Keratinocyte (primary cell): ENCODE measurements at places on chromosomes 7 and 10. TPM values are rescaled to one million over a fixed set of nuclear protein-coding genes. Genes with fewer than 3 reads are reported as not detected.

GRCh38 chr10:47039562-47039913 is 128.3 kb downstream of the PTPN20 start:
- no peaks in the 10 kb centered on the region for H3K4me1 ChIP-seq
- H3K36me3 ChIP-seq, result no peaks in the 10 kb centered on the region
- DNase-seq, result no peak
- no peak overlapping the region for H3K4me3 ChIP-seq
- H3K27ac ChIP-seq, result no peak overlapping the region
- H3K27me3 ChIP-seq, result peaks cover 14% of the 10 kb centered on the region

DNA sequence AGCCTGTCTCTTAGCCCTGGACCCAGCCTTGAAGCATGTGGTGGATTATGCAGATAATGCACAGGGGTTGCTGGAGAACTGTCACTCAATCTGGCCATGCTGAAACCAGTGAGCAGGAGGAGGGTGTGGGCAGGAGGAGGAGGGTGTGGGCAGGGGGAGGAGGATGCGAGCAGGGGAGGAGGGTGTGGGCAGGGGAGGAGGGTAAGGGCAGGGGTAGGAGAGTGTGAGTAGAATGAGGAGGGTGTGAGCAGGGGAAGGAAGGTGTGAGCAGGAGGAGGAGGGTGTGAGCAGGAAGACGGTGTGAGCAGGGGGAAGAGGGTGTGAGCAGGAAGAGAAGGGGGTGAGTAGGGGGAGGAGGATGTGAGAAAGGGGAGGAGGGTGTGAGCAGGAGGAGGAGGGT is 18.8 kb downstream of the CAMK2B start:
- no peak overlapping the region for H3K27ac ChIP-seq
- no peak overlapping the region for H3K4me3 ChIP-seq
- no peaks in the 10 kb centered on the region for H3K36me3 ChIP-seq
- H3K27me3 ChIP-seq, result no peaks in the 10 kb centered on the region

The TAS2R4 gene
- polyA plus RNA-seq, result 0.24 to 0.73 TPM (median 0.68 TPM) in 3 replicates

GRCh38 chr10:29372920-29373319 is 84.0 kb downstream of the LYZL1 start:
- no peaks in the 10 kb centered on the region for H3K36me3 ChIP-seq
- no peak overlapping the region for H3K27ac ChIP-seq

The NEUROG3 gene
- polyA plus RNA-seq, result not detected in 3 replicates

GRCh38 chr10:132366006-132366405 is 31.0 kb upstream of the PWWP2B start:
- no peaks in the 10 kb centered on the region for H3K4me1 ChIP-seq
- no peak overlapping the region for H3K27ac ChIP-seq
- H3K36me3 ChIP-seq, result no peaks in the 10 kb centered on the region
- no peak overlapping the region for H3K4me3 ChIP-seq
- no peaks in the 10 kb centered on the region for H3K27me3 ChIP-seq
- DNase-seq, result no peak
